Naive thymus-derived CD4-positive, alpha-beta T cell (primary cell): ENCODE measurements at places on chromosomes 2 and 18. TPM values are rescaled to one million over a fixed set of nuclear protein-coding genes. Genes with fewer than 3 reads are reported as not detected.

Gene GNAL
- 0.80 TPM for total RNA-seq

DNA sequence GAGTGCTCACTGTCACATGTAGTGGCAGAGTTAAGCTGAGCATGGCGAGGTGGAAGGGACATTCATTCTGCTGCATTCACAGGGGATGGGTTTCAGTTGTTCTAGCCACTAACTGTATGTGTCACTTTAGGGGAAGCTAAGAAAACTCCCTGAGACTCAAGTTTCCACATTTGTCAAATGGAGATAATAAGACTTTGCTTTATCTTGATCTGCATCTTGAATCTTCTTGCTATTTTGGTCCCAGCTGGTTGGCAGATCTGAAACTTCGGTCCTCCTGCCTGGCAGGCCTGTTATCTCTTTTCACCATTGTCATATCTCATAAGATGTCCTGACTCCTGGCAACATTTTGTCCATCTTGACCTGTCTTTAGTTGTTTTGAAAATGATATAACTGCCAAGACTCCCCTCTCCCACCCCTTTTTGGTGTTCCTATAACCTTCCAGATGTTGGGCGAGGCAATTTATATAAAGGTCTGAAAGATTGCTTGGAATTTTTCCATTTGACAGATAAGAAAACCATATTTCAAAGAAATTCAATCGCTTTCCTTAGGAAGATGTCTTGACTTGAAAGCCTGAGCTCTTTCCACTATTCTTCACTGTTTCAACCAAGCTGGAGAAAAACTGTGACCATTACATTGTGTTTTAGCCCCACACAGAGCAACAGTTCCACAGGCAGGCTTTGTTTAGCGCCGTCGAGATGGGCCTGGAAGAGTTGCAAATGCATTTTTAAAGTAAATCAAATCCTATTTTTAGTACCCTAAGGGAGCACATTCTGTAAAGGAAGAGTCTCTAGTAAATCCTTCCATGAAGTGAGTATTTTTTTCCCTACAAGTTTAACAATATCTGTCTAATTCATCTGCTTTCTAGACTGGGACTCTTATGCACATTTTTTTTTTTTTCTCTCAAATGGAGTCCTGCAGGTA, 33.4 kb downstream of the MYCN start:
- no peaks in the 10 kb centered on the region for H3K27me3 ChIP-seq
- H3K4me1 ChIP-seq: no peaks in the 10 kb centered on the region
- no peaks in the 10 kb centered on the region for H3K36me3 ChIP-seq

GRCh38 chr2:62923242-62923641, 127.4 kb upstream of the OTX1 start:
- H3K4me3 ChIP-seq: no peak overlapping the region
- H3K27ac ChIP-seq: no peak overlapping the region
- DNase-seq: no peak
- no peaks in the 10 kb centered on the region for H3K4me1 ChIP-seq
- H3K27me3 ChIP-seq: no peaks in the 10 kb centered on the region
- no peaks in the 10 kb centered on the region for H3K36me3 ChIP-seq

Gene EMILIN2
- 28.3 and 29.4 TPM in 2 replicates for total RNA-seq

- no peaks in the 10 kb centered on the region for H3K4me1 ChIP-seq
- H3K27ac ChIP-seq: no peak overlapping the region
- H3K36me3 ChIP-seq: no peaks in the 10 kb centered on the region
- H3K4me3 ChIP-seq: no peak overlapping the region
- no peaks in the 10 kb centered on the region for H3K27me3 ChIP-seq
These were observed 48.0 kb downstream of the NAT8 start for GRCh38 chr2:73594251-73594650.

Gene C2orf74
- total RNA-seq: 5.1 TPM

Gene CDCA7
- 2.3 TPM for total RNA-seq

DNA sequence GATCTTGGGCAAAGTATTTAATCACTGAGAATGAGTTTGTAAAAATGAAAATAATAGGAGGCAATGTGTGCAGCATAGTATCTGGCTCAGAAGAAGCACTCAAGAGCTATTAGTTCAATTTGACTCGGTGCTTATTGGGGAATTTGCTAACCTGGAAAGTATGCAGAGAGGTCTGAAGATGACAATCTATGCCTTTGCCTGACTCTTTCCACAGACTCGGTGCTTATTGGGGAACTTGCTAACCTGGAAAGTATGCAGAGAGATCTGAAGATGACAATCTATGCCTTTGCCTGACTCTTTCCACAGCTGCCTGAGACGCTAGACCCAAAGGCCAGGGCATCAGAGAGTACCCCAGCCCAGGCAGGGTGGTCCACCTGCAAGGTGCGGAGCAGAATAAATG, 12.2 kb upstream of the SH3BP4 start:
- H3K36me3 ChIP-seq: no peaks in the 10 kb centered on the region
- no peaks in the 10 kb centered on the region for H3K27me3 ChIP-seq
- no peak overlapping the region for H3K27ac ChIP-seq
- no peak overlapping the region for H3K4me3 ChIP-seq
- H3K4me1 ChIP-seq: no peaks in the 10 kb centered on the region

GRCh38 chr18:39586741-39587140, 2021.1 kb upstream of the CELF4 start:
- no peak for DNase-seq
- H3K4me3 ChIP-seq: no peak overlapping the region
- H3K27me3 ChIP-seq: no peaks in the 10 kb centered on the region
- H3K4me1 ChIP-seq: no peaks in the 10 kb centered on the region

- no peaks in the 10 kb centered on the region for H3K27me3 ChIP-seq
- H3K4me3 ChIP-seq: no peak overlapping the region
- no peaks in the 10 kb centered on the region for H3K36me3 ChIP-seq
- no peak for DNase-seq
- H3K27ac ChIP-seq: no peak overlapping the region
These were observed 816.2 kb downstream of the NRXN1 start for GRCh38 chr2:50215736-50216135.

Gene ZNF236
- 31.5 TPM for total RNA-seq

- no peaks in the 10 kb centered on the region for H3K4me1 ChIP-seq
- DNase-seq: no peak
- no peak overlapping the region for H3K27ac ChIP-seq
These were observed 571.1 kb downstream of the CPS1 start for GRCh38 chr2:211127501-211127900.

DNA sequence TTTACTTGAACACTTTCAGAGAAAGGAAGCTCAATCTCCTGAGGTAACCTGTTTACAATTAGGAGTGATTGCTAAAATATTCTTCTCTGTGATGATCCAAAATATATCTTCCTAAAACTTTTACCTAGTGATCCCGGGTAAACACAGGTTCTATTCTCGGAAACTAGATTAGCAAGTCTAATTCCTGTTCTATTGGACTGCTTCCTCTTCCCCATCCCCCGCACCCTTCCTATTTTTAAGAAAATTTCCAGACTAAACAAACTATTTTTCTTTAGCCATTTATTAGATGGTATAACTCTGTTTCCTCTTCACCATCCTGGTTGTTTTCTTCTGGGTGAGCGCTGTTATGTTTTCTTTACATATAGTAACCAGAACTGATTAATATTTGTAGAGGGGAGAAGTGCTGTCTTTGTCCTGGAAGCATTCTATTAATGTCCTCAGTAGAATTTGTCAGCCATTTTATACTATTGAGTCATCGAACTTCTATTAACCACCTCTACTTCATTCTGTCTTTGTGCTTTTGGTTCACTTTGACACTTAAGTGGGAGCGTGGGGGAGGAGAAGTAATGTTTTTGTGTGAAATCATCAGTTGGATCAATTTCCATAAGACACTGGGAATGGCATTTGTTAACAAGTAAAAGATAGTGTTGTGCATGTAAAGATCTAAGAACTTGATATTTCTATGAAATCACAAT, 31.8 kb downstream of the CREB1 start:
- no peaks in the 10 kb centered on the region for H3K27me3 ChIP-seq
- no peaks in the 10 kb centered on the region for H3K4me1 ChIP-seq
- H3K27ac ChIP-seq: no peak overlapping the region
- H3K36me3 ChIP-seq: peaks cover 57% of the 10 kb centered on the region
- no peak for DNase-seq

- no peak for DNase-seq
- no peaks in the 10 kb centered on the region for H3K27me3 ChIP-seq
- H3K4me3 ChIP-seq: no peak overlapping the region
These were observed 99.4 kb downstream of the CCDC102B start for GRCh38 chr18:68897286-68897685.

Gene MAL
- total RNA-seq: 159 TPM
